ENCODE measurements at places on chromosomes 3 and 15.

GRCh38 chr15:93486407-93487117 is 397.6 kb upstream of the RGMA start:
- no peak for DNase-seq

GRCh38 chr15:33699691-33700447 is 268.4 kb upstream of the CHRM5 start:
- no peak for DNase-seq

DNA sequence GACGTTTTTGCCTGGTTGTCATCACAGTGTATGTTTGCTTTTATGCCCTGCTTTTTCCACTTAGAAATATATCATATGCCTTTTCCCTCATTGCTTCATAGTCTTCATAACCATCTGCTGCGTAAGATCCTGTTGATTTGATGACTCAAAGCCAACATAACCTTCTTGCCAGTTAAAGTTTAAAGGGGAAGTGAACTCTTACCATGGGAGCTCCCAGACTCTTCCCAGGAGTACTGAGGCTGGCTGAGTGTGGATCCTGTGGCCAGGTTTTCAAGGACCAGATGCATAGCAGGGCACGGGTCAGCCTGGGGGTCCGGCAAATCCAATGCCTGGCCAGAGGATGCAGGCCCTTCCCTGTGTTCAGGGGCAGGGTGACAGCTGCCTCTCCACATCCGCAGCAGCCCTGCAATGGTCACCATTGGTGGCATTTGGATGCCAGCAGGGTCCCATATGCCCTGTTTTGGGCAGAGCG is 42.0 kb upstream of the SACM1L start:
- DNase-seq, result peak; percentile 8

GRCh38 chr15:39427705-39428104 is 153.2 kb upstream of the THBS1 start:
- DNase-seq, result no peak

GRCh38 chr3:30915782-30916181 is 21.3 kb upstream of the GADL1 start:
- DNase-seq, result no peak

GRCh38 chr3:61288446-61288845 is 37.2 kb upstream of the FHIT start:
- no peak for DNase-seq

DNA sequence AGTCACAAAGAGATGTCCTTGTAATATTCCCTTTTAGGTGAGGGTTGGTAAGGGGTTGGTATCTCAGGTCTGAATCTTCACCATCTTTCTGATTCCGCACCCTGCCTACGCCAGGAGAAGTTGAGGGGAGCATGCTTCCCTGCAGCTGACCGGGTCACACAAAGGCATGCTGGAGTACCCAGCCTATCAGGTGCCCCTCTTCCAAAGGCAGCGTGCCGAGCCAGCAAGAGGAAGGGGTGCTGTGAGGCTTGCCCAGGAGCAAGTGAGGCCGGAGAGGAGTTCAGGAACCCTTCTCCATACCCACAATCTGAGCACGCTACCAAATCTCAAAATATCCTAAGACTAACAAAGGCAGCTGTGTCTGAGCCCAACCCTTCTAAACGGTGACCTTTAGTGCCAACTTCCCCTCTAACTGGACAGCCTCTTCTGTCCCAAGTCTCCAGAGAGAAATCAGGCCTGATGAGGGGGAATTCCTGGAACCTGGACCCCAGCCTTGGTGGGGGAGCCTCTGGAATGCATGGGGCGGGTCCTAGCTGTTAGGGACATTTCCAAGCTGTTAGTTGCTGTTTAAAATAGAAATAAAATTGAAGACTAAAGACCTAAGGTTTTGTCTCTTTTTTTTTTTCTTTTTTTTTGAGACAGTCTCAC is 19.8 kb downstream of the TYRO3 start:
- no peak for DNase-seq

DNA sequence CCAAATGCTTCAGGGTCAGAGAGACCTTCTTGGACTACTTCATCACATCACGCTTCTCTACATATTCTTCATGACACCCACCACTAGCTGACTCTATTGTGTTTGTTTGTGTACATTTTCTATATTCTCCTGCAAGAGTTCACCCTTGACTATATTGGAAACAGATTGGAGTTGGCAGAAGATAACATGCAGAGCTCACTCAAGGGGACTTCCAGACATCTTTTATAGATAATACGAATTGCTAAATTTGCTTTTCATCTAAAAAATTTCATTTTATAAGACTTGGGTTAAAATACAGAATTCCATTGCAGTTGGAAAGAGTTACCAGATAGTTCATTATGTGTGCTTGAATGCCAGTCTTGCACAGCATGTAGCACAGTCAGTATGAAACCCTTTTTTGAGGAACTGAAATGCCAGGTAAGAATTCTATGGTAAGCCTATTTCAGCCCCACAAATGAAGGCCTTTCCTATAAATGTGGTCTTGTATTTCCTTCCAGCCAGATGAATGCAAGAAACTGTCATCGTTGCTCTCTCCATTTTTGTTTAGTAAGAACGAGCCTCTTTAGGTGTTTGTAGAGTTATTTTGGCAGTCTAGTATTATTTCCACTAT is 177.6 kb downstream of the GHSR start:
- DNase-seq, result no peak

GRCh38 chr15:40096094-40096891 is 12.4 kb downstream of the BMF start:
- DNase-seq, result no peak

DNA sequence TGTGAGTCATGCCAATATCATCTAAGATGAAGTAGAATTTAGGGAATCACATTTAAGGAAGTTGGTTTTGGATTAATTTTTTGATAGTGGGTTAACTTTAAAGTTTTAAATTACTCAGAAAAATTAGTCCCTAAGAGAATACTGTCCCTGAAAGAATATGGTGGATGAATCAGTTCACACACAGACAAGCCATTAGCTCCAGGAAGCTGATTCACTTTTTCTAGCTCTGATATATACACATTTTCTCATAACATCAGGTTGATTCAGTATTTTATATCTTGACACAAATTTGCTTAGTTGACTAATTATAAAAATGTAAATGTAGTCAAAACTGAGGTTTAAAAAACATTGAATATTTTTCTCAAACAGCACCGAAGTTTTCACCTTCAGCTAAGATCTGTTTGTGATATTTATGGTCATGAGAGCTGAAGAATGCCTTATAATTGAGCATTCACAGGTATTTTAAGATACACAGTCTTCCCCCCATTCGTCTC is 55.1 kb downstream of the MYH15 start:
- no peak for DNase-seq

- DNase-seq, result no peak
Observed at GRCh38 chr3:11370191-11370590, 98.0 kb downstream of the ATG7 start.

- no peak for DNase-seq
Observed at GRCh38 chr3:148648685-148649352, 48.9 kb upstream of the AGTR1 start.

DNA sequence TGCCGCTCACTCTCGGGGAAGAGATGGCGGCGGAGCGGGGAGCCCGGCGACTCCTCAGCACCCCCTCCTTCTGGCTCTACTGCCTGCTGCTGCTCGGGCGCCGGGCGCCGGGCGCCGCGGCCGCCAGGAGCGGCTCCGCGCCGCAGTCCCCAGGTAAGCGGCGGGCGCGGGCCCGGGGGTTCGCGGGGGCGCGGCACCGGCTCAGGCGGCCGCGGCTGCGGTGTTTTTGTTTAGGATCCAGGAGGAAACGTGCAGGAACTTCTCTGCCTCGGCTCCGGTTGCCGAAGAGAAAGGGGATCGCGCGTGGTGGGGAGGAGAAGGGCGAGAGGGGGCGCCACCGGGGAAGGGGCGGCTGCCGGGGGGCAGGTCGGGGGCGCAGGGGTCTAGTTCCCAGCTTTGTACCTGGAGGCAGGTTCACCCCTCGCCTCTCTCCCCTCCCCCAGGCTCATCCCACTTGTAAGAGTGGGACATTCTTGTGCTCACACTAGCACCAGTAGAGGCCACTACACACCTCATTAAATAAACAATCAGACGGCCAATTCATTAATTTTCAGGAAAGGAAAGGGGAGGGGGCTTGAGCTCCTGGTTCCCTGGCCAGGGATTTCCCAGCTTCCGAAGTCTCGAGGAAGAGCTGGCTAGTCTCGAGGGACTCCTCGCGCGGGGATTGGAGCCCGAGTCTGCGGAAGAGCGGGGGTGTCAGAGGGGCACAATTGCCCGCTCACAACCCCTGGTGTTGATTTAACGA is 562 bp downstream of the NEO1 start:
- peak; percentile 48 for DNase-seq

GRCh38 chr3:195270079-195270816 is 711 bp downstream of the XXYLT1 start:
- DNase-seq, result peak; percentile 75

DNA sequence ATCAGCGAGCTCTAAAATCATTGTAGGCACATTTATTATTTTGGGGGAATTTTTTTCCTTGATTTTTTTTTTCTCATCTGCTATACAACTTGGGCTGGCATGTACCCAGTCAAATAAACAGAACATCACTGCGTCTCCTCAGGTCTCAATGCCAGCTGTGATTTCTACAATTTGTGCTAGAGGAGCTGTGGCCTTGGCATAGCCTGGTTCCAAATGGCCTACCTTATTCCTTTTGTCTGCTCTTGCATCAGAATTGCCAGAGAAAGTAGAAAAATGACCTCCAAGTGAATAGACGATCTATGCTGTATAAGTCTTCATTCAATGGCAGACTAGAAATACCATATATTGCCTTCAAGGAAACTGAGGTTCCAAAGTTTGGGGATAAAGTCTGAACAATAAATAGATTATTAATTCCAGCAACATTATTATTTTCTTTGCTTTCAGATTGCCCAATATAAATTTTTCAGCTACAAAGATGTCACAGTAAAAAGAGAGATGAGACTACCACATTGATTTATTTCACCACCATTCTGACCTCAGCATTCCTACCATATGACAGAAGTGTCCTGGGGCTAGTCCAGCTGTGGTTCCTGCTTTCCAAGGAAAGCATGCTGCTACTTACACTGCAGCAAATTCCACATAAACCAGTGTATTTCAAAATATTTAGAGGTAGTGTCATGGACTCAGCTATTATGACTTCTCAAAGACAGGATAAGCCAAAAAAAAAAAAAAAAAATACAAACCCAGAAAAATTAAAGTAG is 493.9 kb upstream of the ZNF385D start:
- no peak for DNase-seq

GRCh38 chr3:171970301-171970788 is 69.0 kb upstream of the FNDC3B start:
- no peak for DNase-seq

DNA sequence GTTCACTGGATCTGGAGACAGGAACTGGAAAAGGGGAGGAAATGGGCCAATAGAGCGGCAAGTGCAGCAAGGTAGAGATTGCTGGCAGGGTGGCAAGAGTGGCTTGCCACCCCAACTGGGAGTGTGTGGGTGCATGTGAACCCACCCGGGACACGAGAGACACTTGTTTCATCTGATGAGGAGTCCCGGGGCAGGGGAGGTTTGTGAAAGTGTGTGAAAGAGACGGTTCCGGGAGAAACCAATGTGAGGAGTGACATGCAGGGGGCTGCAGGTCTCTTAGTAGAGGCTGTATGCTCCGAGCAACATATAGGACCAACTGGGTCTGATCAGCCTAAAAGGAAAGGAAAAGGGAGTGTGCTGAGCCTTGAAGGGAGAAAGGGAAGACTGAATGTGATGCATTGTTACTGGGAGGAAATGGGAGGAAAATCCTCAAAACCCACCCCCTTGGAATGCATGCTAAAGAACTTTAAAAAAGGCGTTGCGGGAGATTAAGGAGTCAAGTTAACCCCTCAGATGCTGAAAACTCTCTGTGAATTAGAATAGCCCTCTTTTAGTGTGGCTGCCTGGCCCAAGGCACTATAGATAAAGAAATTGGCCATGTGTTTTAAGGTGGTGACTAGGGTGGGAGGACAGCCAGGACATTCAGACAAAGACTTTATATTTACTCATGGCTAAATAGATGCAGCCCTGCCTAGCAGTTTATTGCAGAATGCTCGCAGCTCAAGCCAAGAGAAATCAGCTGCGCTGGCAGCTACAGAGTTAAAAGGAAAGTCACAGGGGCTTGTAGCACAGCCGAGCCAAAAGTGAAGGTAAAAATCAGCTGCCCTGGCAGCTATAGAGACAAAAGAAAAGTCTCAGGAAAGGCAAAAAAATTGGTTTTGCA is 9.1 kb upstream of the SLC9C1 start:
- DNase-seq, result no peak

- no peak for DNase-seq
Observed at GRCh38 chr3:112199622-112200316, 66.7 kb upstream of the GCSAM start.

- no peak for DNase-seq
Observed at GRCh38 chr3:64856106-64856505, 168.3 kb upstream of the ADAMTS9 start.

DNA sequence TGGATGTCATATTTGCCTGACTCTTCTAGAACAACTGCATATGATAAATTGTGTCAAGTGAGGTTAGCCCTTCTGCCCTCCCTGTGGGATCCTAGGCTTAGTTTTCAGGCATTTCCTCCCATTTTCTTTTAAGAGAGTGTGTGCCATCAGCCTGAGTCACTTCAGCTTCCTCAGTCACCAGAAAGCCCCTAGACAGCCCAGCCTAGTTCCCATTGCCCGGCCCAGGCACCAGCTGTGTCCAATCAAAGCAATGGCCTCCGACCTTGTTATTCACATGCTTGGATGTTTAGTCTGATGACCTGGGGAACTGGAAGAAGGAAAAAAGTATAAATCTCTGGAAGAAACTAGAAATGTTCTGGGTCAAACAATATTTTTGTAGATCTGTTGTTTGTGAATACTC is 221.9 kb upstream of the LRIG1 start:
- no peak for DNase-seq

DNA sequence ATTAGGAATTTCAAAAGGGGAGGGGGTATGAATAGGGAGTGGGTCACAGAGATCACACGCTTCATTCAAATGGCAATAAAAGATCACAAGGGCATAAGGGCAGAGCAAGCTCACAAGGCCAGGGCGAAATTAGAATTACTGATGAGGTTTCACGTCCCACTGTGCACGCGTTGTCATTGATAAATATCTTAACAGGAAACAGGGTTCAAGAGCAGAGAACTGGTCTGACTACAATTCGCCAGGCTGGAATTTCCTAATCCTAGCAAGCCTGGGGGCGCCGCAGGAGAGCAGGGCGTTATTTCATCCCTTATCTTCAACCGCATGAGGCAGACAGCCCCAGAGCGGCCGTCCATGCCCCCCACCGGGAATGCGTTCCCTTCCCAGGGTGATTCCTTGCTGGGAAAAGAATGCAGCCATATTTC is 18.1 kb upstream of the SMCO1 start:
- no peak for DNase-seq
